ENCODE measurements at places on chromosomes 12 and 14.
A peak's percentile ranks its signal among the peaks of the same experiment; 100 is the strongest.

DNA sequence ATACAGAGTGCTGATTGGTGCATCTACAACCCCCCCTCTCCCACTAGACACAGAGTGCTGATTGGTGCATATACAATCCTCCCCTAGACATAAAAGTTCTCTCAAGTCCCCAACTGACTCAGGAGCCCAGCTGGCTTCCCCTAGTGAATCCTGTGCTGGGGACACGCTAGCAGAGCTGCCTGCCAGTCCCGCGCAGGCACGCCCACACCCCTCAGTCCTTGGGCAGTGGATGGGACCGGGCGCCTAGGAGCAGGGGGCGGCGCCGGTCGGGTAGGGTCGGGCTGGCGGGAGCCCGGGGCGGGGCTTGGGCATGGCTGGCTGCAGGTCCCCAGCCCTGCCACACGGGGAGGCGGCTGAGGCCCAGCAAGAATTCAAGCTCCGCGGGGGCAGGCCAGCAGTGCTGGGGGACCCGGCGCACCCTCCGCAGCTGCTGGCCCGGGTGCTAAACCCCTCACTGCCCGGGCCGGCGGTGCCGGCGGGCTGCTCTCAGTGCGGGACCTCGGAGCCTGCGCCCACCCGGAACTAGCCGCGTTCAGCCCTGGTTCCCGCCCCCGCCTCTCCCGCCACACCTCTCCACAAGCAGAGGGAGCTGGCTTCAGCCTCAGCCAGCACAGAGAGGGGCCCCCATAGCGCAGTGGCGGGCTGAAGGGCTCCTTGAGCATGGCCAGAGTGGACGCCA, 64.3 kb upstream of the DDHD1 start:
- peak; percentile 55 for DNase-seq

GRCh38 chr12:112386726-112387125, 4.5 kb upstream of the HECTD4 start:
- DNase-seq = no peak

DNA sequence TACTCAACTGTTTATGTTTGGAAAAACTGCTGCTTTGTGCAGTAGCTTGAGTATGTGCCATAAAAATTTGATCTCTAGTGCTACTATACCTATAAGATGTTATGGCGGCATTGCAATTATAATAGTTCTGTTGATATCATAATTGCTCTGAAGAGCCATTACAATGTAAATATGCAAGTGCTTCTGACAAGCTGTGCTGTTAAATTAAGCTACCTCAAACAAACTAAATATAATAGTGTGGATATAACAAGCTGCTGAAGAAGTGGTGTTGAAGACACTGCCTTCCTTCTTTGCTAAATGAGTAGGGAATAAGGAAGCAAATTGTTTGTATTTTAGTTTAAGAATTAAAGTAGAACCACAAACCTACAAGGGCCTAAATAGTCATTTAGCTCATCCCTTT, 301.0 kb upstream of the MIS18BP1 start:
- DNase-seq = no peak

DNA sequence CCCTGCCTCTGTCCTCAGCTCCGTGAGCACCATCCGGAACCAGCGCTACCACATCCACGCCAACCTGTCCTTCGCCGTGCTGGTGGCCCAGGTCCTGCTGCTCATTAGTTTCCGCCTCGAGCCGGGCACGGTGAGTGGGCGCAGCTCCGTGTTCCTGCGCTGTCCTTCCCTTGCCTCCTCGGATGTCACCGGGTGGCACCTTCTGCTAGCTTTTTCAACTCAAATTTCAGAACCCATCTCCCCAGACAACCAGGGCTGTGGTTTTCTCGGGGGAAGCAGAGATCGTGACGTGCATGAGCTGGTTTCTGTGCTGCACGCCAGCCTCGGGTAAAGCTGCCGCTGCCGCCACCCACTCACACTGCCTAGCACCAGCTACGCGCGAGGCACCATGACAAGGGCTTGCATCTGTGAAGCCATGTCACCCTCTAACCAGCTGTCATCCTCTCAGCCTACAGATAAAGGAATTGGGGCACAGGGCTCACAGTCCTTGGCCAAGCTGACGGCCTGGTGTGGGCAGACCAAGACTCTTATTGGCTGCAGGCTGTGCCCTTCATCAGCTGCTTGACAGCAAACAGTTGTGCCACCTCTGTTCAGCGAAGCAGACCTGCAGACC, 152.1 kb downstream of the ADGRD1 start:
- DNase-seq = peak; percentile 59

DNA sequence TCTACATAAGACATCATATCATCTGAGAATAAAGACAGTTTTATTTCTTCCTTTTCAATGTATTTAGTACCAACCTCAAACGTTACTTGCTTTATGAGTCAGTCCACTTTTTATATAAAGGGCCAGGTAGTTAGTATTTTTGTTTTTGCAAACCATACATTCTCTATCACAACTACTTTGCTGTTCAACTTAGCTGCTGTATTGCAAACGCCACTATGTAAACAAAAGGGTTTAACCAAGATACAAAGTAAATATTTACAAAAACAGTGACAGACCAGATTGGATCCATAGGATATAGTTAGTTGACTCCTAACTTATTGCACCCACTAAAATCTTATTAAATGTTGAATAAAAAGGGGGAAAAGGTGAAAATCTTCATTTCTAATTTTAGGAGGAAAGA, 87.7 kb upstream of the FOXG1 start:
- no peak for DNase-seq

All from stimulated activated CD4-positive, alpha-beta T cell treated with anti-CD3 and anti-CD28 coated beads, TNF-alpha, amount 100 ng/mL, for 48 hours (primary cell).